CD4-positive, alpha-beta T cell treated with Interleukin-1 beta for 1 hour (primary cell): ENCODE measurements at places on chromosomes 5 and 9.

- DNase-seq, result peak; percentile 14
Observed at GRCh38 chr9:7536310-7536939, 263.2 kb downstream of the DMAC1 start.

- DNase-seq, result no peak
Observed at GRCh38 chr9:7358876-7359275, 440.7 kb downstream of the DMAC1 start.

GRCh38 chr9:130217838-130218237 lies 45.6 kb downstream of the NCS1 start:
- no peak for DNase-seq

DNA sequence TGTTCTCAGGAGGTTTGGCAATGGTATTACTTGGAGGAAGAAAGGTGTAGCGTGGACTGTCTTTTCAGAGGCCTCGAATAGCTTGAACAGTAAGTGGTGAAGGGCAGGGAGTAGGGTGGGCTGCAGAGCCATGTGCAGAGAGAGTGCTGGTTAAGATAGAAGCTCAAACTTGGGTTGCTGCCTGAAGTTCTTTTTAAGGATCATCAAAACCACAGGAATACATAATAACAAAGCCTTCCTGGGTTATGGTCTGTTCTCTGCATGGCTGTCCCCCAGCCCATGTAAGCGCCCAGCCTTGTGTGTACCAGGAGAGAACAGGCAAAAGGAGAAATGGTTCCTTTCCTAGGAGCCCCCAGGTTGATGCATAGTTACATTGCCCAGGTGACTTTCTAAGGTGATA lies 43.9 kb downstream of the RCL1 start:
- no peak for DNase-seq

- peak; percentile 13 for DNase-seq
Observed at GRCh38 chr9:31519011-31519410, 865.4 kb upstream of the ACO1 start.

- DNase-seq, result no peak
Observed at GRCh38 chr9:35882996-35883395, 12.8 kb upstream of the OR13J1 start.

DNA sequence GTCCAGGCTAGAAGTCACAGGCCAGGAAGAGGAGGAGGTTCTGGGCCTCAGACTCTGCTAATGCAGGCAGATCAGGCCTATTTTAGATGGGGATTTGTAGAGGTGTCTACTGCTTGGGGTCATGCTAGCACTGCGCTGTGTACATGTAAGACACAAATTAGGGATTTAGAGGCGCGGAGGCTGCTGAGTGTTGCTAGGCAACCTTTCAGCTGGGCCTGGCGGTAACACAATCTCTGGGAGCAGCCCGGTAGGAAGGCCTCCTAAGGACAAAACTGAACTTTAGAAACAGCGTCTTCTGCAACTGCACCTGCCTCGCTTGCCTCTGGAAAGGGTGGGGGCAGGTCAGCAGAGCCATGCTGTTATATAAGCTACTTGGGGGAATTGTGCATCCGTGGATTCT lies 147.9 kb downstream of the MACROH2A1 start:
- DNase-seq, result no peak

DNA sequence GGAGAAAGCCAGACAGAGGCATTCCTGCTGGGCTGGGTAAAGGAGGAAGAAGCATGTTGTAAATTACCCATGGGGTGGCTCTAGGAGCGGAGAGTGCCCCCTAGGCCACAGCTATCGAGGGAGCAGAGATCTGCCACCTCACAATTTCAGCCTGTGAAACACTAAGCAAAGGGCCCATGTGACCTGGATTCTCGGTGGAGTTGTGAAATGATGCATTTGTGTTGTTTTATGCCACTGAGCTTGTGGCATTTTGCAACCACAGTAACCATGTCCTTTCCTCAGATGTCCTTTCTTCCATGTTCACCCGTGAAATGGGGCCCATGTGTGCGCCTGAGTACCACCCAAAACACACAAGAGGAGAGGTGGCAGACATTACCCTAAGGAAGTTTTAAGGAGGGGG lies 159.3 kb downstream of the SYK start:
- no peak for DNase-seq

DNA sequence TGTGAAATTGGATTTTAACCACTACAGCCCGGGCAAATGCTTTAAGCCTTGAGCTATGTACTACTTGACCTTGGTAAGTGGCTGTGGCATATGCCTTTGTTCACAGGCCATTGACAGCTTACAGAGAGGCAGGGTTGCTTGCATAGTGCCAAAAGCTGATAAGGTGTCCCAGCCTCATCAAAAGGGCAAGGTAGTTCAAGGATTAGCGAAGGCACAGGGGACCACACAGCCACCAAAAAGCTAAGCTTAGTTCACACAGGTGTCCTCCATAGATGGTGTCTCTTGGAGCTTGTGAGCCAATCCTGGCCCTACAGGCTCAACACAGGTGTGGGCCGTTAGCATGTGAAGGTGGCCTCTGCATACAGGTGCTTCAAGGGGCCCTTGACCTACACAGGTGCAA lies 86.8 kb downstream of the ZNF622 start:
- DNase-seq, result no peak

GRCh38 chr9:130088051-130088450 lies 34.3 kb downstream of the GPR107 start:
- DNase-seq, result no peak

DNA sequence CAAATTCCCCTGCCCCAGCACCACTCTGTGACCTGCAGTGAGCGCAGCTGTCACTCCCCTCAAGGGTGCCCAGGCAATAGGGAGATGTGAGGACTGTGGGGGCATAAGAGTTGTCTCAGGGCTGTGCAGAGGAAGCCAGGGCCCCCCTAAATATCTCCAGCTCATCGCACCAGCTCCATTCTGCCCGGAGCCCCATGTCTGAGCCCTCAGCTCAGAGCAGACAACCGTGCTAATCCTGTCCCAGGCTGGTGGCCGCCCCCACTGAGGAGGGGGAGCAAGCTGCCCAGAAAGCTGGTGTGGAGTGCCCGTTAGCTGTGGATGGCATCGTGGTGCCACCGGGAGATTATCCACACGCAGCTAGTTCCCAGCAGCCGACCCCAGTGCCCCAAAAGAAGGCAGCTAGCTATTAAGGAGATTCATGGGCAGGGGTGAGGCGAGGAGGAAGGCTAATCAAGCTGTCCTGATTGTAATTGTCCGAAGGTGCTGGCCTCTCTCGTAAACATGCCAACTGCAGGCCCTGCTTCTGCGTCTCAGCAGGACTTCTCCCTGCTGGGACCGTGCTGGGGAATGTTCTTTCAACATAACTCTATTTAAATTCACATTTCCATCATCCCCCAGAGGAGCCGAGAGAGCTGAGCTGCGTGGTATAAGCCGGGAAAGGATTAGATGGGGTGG lies 17.0 kb upstream of the FIBCD1 start:
- no peak for DNase-seq

DNA sequence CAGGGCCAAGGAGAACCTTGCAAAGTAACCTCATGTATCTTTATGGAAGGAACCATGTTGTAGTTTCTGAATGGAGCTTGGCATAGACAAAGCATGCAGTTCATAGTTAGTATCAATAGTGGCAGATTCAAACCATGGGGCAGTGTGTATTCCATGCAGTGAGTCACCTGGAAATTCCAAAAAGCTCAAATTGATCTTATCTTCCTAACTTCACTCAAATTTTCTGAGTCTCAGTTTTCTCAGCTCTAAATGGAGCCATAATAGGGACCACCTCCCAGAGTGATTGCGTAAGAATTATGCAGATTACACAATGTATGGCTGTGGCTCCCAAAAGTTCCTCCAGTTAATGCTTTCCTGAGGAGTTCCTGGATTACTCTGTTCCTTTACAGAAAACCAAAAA lies 549.9 kb upstream of the KLF4 start:
- DNase-seq, result no peak

GRCh38 chr5:165624166-165624946 lies 2118.9 kb downstream of the MAT2B start:
- no peak for DNase-seq

DNA sequence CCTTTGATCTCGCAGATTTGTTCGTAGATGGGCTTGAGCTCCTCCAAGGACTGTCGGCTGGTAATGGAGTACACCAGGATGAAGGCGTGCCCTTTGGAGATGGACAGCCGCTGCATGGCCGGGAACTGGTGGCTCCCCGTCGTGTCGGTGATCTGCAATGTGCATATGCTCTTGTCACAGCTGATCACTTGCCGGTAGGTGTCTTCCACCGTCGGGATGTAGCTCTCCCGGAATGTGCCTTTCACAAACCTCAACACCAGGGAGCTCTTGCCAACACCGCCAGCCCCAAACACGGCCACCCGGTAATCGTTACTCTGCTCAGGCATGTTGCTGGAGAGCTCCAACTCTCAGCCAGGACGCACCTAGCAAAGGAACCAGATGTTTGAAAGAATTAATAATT lies 29.1 kb downstream of the DIRAS2 start:
- DNase-seq, result no peak

DNA sequence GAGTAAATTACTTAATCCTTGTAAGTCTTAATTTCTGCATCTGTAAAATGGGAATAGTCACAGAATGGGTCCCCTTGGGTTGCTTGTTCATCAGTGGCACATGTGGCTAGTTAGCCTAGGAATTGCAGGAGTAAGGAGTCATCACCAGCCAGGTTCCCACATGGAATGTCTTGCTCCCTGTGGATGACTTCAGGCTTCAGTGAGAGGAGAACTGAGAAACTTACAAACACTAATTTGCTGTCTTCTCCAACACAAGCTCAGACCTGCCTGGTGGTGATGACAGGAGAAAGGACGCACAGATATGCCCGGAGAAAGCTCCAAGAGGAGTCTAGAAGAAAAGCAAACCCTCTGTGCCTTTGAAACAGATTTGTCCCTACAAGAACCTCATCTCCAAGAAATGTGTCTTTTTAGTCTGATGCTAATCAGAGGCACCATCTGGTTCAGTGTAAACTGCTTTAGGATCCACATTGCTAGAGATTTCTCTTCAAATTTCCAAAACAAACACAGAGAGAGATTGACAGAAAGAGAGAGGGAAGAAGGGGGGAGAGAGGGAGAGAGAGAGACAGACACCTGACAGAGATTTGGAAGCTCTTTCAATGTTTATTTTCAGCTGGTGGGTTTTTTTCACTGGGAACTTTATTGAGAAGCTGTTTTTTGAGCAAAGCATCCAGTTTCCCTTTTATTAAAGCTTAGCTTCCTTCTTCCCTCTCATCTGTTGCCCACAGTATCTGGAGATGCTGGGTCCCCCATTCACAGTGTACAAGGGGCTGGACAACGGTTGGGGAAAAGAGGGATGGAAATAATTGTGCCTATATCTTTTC lies 128.3 kb downstream of the DOCK2 start:
- no peak for DNase-seq

DNA sequence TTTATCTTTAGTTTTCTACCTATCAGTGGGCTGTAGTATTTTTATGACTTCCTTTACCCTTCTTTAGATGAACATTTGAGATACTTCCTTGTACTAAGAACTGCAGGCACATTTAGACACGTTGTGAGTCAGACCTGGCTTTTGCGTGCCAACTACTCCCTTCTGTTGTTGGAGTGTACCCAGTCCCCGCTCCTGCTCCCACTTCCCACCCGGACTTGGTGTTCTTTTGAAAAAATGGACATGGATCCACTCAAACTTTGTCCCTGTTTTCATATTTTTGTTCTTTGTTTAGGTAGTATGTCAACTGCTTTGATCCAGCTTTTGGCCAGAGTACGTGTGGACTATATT lies 60.7 kb downstream of the PARP8 start:
- no peak for DNase-seq

- no peak for DNase-seq
Observed at GRCh38 chr5:138354387-138354786, 1.9 kb downstream of the KDM3B start.

DNA sequence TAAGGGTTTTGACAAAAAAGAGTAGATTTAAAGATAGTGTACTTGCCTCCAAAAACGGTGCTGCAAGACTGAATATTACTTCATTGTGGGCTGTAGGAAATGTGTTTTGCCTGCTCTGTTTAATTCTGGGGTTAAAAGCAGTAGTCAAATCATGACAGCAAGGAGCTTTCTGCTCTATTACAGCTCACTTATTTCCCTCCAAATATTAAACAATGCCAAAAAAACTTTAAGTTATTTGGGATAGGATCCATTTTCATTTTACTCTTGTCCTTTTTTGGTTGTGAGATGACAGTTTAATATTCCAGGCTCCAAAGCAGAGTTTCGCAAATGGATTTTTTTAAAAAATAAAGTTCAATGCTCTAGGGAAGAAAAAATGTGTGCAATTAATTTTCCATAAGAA lies 340.4 kb upstream of the RGMB start:
- no peak for DNase-seq

DNA sequence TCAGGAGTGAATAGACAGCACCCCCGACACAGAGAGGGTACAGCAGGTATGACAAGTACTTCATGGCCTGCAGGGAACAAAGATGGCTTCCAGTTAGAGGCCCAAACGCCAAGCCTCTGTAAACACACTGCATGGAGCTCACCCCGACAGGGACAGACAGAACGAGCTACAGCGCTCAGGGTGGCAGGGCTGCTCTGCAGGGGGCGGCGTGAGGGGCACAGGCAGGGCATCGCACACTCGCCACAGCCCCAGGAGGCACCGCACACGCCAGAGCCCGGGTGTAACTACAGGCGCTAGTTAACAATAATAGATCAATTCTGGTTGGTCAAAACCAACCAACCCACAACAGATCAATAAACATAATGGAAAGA lies 21.1 kb downstream of the CLPTM1L start:
- no peak for DNase-seq

- no peak for DNase-seq
Observed at GRCh38 chr9:133169102-133169501, 5.4 kb upstream of the GBGT1 start.

- no peak for DNase-seq
Observed at GRCh38 chr5:35362772-35363171, 132.5 kb upstream of the PRLR start.

DNA sequence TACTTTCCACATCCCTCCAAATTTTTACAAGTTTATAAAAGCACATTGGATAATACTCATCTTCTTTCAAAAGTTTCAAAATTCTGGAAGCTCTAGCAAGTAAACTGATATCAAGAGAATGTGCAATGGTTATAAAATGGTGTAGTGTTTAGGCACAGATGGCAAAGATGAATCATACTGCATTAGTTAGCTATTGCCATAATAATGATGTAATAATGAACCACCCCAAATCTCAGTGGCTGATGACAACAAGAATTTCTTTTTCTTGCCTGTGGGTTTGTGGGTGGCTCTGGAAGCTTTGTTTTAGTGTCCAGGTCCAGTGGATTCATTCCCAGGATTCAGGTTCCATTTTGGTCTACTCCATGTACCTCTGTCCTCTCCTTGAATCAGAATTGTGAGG lies 319.0 kb downstream of the BRINP1 start:
- DNase-seq, result no peak

GRCh38 chr9:121992571-121993212 lies 100.4 kb downstream of the TTLL11 start:
- DNase-seq, result peak; percentile 43
